ENCODE measurements at places on chromosomes 4 and X. TPM values are rescaled to one million over a fixed set of nuclear protein-coding genes. Genes with fewer than 3 reads are reported as not detected.

Gene TMEM31
- polyA plus RNA-seq, result not detected

DNA sequence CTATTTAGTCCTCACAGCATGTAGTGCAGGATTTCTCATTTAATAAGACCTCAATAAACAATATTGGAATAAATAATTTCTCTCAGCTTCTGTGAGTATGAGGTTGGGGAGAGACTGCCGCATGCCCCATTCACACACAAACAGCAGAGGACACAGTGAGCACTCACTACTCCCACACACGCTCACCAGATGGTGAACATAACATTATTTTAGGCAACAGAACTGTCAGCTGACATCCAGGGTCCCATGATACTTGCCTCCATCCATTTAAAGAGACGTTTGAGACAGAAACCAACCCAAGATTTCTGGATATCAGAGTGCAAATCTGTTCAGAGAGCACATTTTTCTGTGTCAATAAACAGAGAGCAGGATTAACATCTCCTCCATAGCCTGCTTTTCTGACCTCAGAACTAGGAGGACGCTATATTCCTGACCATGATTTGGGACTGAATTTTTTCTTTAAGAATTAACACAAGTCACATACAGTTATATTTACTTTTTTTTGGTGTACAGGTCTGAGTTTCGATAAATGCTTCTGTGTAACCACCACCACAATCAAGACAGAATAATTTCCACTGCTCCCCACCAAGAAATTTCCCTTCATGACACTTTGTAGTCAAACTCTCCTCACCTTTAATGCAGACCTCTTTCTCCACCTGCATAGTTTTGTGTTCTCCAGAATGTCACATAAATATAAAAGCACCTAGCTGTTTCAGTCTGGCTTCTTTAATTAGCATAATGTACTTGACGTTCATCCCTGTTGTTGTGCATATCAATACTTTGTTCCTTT is 16.7 kb downstream of the GPRIN3 start:
- DNase-seq, result no peak

Gene ERVMER34-1
- polyA plus RNA-seq, result 0.26 TPM

DNA sequence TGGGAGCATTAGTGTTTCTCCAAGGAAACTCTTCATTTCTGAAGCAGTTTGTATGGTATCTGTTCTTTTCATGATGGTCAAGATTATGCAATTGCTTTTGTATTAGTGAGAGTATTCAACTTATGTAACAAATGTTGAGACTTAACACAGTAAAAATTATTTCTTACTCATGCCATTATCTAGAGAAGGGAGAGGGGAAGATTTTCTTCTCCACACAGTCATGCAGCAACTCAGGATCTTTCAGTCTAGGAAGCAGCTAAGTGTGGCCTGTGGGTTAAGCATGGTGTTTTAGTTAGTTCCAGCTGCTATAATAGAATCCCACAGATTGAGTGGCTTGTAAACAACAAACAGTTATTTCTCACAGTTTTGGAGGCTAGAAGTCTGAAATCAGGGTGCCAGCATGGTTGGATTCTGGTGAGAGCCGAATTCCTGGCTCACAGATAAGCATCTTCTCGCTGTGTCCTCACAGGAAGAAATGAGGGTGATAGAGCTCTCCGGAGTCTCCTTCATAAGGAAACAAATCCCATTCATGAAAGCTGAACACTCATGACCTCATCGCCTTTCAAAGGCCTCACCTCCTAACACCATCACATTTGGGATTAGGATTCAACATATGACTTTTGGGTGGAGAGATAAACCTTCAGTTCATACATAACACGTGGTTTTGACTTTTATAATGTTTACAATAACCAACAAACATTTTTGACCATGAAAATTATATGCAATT is 101.2 kb downstream of the FRMPD4 start:
- no peak for DNase-seq

DNA sequence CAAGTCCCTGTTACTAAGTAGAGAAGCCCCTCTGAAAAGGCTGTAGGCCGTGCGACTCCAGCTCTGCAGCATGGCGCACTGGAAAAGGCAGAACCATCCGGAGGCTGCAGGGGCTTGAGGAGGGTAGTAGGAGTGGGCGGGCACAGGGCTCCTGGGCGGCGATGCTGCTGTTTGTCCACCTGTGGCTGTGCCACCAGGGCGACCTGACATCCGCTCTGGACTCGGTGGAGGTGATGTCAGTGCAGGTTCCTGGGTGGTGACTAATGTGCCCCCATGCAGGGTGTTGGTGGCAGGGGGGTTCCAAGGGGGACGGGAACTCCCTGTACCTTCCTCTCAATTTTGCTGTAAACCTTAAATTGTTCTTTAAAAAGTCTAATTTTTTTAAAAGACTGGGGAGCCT is 58.3 kb downstream of the PCGF3 start:
- DNase-seq, result no peak

Gene MAGEC2
- not detected for polyA plus RNA-seq

- DNase-seq, result no peak
These were observed 1.7 kb downstream of the PHF8 start for GRCh38 chrX:54042609-54043021.

- no peak for DNase-seq
These were observed 425.6 kb downstream of the INPP4B start for GRCh38 chr4:142420311-142421095.

- DNase-seq, result no peak
These were observed 11.0 kb downstream of the ARHGAP36 start for GRCh38 chrX:131068945-131069719.

Gene ADH7
- not detected for polyA plus RNA-seq

- DNase-seq, result no peak
These were observed 303.5 kb upstream of the GALNT7 start for GRCh38 chr4:172865103-172865502.

- no peak for DNase-seq
These were observed 98.3 kb downstream of the RAPGEF2 start for GRCh38 chr4:159201168-159201567.

Gene TSPAN7
- 0.07 TPM for polyA plus RNA-seq
